ENCODE measurements at places on chromosomes 4 and X. TPM values are rescaled to one million over a fixed set of nuclear protein-coding genes. Genes with fewer than 3 reads are reported as not detected.

GAGE12H gene
- total RNA-seq, result not detected

TSPAN7 gene
- not detected for total RNA-seq

SLC6A14 gene
- total RNA-seq, result not detected

PWWP3B gene
- under 0.01 TPM for total RNA-seq

SGMS2 gene
- 83.4 TPM for total RNA-seq

MAGEA8 gene
- total RNA-seq, result not detected

TEX11 gene
- total RNA-seq, result not detected

LRPAP1 gene
- total RNA-seq, result 164 TPM

EMCN gene
- 3.2 TPM for total RNA-seq

PABPC1L2B gene
- not detected for total RNA-seq

DCAF4L1 gene
- 0.12 TPM for total RNA-seq

MAML3 gene
- total RNA-seq, result 1.1 TPM

DRP2 gene
- 6.7 TPM for total RNA-seq
